ENCODE measurements at places on chromosomes 16 and 17.

DNA sequence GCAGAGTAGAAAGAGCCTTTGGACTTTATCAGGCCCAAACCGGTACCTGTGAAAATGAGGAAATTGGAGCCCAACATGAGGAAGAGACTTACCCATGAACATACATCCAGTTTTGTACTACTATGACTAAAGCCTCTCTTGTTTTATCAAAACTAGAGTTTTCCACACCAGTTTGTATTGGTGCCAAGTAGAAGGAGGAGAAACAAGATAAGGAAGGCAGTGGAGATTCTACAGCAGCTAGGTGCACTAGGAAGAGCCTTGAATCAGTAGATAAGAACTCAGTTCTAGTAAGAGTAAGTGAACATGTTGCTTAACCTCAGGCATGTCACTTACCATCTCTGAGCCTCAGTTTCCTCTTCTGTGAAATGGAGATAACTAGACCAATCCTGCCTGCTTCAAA lies 13.7 kb upstream of the TMEM132E start:
- no peak for DNase-seq

GRCh38 chr17:30299000-30299399 lies 7.3 kb upstream of the BLMH start:
- DNase-seq: no peak

- no peak for DNase-seq
These were observed 16.5 kb downstream of the CD300LB start for GRCh38 chr17:74514632-74515334.

- DNase-seq: no peak
These were observed 65.9 kb upstream of the TNRC6C start for GRCh38 chr17:77892469-77893143.

GRCh38 chr17:21539146-21539545 lies 153.2 kb upstream of the KCNJ18 start:
- DNase-seq: peak; percentile 36

GRCh38 chr17:22717211-22717610 lies 1024.9 kb downstream of the KCNJ18 start:
- no peak for DNase-seq

- DNase-seq: no peak
These were observed 138.2 kb downstream of the CYLD start for GRCh38 chr16:50879873-50880695.

- DNase-seq: no peak
These were observed 32.1 kb downstream of the CTCF start for GRCh38 chr16:67594256-67594915.

DNA sequence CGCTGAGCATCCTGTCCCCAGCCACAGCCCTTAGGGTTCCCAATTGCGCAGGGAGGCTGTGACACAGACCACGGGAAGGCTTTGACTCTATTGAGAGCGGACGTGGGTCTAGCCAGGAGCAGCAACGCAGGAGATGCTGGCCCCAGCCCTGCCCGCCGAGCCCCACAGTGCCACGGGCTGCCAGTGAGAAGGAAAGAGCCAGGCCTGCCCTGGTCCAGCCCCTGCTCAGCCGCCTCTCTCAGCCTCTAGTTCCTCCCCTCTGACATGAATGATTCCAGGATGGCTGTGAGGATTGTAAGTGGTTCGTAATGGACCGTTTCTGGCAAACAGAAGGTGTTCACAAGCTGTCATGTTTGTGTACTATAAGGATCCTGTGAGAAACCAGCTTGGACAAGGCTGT lies 2.5 kb downstream of the BHLHA9 start:
- DNase-seq: no peak

DNA sequence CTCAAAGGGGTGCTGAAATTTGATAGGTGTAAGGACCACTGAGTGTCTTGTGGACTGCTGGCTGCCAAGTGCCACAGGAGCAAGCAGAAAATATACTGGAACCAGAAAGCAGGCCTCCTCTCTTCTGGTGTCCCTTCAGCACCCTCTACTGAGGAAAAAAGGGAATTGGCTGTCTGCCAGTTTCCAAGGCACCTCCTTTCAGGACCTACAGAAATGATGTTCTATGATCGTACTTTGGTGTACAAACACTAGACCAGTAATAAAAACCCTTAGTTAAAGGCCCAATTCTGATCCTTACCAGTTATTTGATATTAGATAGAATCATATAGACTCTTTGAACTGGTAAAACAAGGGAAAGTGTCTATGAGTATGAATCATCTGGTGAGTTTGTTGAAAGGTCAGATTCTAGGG lies 35.8 kb upstream of the BCAS3 start:
- DNase-seq: peak; percentile 86

DNA sequence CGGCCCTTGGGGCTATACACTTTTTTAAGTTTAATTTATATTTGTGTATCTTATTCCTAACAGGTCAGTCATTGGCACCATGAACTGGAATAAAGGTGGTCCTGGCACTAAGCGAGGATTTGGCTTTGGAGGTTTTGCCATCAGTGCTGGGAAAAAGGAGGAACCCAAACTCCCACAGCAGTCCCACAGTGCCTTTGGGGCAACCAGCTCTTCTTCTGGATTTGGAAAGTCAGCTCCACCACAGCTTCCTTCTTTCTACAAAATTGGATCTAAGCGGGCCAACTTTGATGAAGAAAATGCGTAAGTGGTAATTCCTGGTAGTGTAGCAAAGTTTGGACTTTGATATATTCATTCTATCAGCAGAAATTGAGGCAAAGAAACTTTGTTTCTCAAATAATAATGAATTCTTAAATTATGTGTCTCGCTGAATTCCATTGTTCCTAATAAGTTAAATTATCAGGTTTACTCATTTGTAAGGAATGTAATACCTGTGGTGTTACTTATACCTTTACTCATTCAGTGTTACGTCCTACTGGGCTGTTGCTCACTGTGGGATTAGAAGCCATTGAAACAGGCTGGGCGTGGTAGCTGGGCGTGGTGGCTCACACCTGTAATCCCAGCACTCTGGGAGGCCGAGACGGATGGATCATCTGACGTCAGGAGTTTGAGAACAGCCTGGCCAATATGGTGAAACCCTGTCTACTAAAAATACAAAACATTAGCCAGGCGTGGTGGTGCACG lies 13.2 kb downstream of the DDX42 start:
- DNase-seq: no peak

GRCh38 chr16:85222155-85222863 lies 110.0 kb upstream of the CIBAR2 start:
- DNase-seq: no peak

GRCh38 chr17:32464374-32464773 lies 20.1 kb downstream of the PSMD11 start:
- no peak for DNase-seq

- no peak for DNase-seq
These were observed 6.2 kb downstream of the FUS start for GRCh38 chr16:31186176-31186575.

DNA sequence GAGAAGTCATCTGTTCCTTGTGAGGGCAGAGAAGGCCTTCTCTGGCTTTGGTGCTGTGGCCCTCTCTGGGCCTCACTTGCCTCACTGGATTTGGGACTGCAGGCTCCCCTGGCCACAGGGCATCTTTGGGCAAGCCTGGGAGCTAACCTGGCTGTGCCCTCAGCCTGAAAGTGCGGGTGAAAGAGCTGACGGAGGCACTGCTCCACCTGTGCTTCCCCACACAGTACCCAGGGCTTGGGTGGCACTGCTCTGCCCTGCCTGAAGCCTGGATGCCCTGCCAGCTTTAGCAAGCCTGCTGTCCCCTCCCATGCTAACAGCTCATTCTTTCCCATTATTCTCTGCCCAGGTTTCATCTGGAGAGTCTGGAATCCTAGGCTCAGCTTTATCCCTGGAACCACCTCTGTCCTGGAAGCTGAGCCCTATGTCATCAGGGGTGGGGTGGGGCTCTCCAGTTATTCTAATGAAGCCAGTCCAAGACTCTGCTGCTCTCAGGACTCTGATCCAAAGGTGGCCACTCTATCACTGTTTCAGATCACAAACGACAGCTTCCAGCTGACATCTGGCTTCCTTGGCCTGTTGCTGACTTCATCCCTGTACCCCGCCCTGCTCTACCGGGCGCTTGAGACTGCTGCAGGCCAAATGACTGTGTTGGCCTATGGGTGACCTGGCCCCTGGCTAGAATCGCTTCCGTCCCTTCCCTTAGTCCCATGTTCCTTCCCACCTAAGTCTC lies 29.3 kb downstream of the HIC1 start:
- DNase-seq: peak; percentile 82

- DNase-seq: no peak
These were observed 13.3 kb upstream of the CNEP1R1 start for GRCh38 chr16:50011707-50012106.

DNA sequence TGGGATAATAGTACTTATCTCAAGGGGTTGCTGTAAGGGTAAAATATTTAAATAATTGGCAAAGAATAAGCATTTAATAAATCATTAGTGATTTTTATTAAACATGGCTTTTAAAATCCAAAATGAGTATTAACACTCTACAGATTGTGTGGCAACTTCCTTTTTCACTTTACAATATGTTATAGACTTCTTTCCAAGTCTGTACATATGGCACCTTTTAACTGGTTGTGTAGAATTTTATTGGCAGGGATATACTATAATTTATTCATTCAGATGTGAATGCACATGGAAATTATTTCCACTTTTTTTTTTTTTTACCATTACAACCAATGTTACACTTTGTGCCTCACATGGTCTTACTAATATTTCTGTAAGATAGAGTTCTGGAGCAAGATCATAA lies 15.7 kb upstream of the NLRP1 start:
- no peak for DNase-seq

DNA sequence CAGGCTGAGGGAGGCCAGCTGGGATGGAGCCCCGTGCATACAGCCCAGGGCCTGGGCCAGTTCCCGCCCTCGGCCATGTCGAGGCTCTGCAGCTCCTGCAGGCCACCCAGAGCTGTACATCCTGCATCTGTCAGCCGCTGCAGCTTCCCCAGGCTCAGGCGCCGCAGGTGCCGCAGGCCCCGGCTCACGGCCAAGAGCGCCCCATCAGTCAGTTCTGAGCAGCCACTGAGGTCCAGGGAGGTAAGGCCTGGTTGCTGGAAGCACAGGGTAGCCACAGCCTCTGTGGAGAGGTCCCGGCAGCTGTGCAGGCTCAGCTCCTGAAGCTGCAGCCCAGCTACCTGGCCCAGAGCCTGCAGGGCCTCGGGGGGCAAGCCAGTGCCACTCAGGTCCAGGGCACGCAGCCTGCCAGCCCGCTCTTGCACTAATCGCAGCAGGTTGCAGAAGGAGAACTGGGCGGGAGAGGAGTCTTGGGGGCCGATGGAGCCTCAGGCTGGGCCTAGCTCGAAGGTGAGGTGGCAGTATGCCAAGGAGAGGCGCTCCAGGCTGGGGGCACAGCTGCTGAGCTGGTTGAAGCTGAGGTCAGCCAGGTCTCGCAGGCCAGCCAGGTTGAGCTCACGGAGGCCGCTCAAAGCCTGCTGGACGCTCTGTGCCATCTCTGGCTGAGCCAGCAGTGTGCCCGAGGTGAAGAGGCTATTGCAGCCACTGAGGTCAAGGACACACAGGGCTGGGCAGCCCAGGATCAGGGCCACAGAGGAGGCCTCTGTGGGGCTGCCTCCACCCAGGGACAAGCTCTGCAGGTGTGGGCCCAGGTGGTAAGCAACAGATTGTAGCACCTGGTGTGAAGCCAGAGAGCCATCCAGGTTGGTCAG lies 11.4 kb downstream of the ELMO3 start:
- DNase-seq: no peak

DNA sequence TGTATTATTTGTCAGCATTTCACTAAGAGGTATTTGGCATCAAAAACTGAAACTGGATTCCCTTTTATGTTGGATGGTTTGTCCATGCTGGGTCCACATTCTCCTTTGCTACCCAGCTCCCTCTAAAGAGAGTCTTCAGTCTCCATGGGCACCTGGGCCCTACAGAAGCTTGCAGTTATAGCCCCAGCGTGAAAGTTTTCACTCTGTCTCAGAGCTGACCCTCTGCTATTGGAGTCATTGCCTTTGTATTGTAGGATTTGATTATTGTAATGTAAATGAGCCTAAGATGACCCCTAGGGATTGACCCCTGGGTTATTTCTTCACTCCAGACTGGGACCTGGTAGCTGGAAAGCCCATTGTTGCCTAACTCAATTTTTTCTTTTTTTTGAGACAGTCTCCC lies 1026.5 kb upstream of the EEF2KMT start:
- no peak for DNase-seq

GRCh38 chr17:13266606-13267005 lies 248.8 kb upstream of the ELAC2 start:
- peak; percentile 12 for DNase-seq

GRCh38 chr17:9432134-9432885 lies 143.3 kb downstream of the STX8 start:
- no peak for DNase-seq

- DNase-seq: no peak
These were observed 147.6 kb upstream of the HS3ST3A1 start for GRCh38 chr17:13749166-13749890.

- no peak for DNase-seq
These were observed 38.5 kb downstream of the WWOX start for GRCh38 chr16:78137782-78138616.

DNA sequence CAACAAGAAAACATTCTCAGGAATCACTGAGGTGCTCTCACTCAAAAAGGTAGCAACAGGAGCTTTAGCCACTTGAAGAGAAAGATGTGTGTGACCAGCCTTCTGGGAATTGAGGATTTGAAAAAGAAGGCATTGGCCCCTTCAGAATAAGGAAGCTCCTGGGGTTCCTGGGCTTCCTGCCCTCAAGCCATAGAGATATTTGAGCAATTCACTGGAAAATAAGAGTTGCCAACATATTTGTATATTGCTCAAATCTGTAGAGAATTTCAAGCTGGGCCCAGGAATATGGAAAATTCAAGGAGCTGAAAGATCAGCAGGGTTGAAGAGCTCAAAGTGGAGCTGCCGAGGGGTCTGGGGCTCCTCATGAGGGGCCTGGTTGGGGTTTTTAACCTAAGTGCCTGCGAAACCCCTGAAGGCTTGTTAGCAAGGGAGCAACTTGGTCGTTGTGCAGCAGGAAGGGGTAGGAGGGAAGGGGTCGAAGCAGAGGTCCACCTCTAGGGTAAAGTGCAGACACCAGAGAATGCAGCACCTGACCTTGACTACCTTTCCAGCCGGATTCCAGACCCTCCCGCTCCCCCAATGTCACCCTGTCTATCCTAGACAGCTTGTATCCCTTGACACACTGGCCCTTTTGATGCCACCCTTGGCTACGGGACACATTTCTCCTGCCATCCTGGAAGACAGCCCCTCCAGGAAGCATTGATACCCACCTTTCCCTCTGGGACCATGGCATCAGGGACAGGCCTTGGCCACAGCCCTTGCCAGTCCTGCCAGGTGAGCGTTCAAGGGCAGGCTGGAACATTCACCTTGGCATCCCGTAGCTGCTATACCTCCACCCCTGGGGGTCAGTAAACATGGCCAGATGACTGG lies 67.6 kb upstream of the SREBF1 start:
- DNase-seq: no peak

Data from A172 (cell line).